ENCODE measurements at places on chromosomes 7 and 10.

DNA sequence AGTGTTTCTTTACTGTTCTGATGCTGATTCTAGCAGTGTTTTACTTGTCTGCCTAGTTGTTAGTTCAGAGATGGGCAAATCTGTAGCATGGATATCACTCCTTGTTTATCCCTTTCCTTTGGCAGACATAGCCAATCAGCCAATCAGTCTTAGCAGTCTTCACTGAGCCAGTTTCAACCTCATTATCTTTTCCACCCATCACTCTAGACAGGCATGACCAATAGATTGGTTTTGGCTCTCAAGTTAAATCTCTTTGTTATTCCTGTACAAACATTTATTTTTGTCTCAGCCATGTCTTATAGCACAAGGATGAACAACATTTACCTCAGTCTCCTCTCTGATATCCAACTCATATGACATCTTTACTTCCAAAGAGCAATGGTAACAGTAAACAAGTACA is 109.5 kb downstream of the PRKG1 start:
- DNase-seq: no peak

DNA sequence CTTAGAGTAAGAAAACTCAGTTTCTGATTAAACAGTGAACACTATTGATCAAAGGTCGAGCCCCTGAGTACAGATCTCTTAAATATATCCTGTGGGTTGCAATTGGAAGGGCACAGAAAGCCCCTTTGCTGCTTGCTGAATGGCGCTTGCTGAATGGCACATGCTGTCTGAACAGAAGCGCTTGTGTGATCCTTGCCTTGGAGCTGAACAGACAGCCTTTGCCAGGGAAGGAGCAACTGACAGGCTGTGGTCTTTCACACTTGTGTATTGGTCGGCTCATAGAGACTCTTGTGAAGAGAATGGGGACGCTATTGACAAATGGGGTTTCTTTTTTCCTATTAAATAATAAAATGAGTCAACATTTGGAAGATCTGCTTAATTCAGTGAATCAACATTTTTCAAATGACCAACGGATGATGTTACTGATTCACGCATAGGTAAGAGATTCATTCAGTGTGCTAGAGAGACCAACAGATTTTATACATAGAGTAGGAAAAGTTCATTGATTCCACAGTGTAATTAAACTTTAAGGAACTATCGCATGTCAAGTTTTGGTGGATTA is 99.4 kb upstream of the TNS3 start:
- DNase-seq: no peak

- DNase-seq: no peak
Measured at GRCh38 chr7:7932553-7932952, 36.0 kb upstream of the GLCCI1 start.

GRCh38 chr10:92544296-92544695 is 29.6 kb downstream of the IDE start:
- DNase-seq: no peak

- DNase-seq: no peak
Measured at GRCh38 chr7:47725031-47725780, 143.3 kb upstream of the TNS3 start.

- no peak for DNase-seq
Measured at GRCh38 chr10:132383101-132383500, 13.9 kb upstream of the PWWP2B start.

- DNase-seq: no peak
Measured at GRCh38 chr10:114166494-114166893, 7.5 kb downstream of the CCDC186 start.

DNA sequence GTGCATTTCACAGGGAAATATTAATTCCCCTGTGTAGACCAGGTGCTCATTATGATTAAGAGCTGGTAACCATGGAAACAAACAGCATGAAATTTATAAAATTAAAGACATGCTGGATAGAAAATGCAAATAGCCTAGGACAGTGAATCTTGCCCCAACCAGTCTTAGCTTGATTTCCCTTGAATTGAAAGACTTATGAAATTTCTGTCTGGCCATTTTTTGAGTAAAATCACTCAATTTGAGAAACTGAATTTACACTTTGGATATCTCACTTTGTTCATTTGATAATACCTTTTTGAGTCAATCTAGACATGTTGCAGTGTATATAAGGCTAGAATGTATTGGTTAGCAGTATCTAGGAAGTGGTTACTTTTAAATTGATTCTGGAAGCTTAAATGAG is 4.4 kb upstream of the SMIM30 start:
- DNase-seq: no peak

GRCh38 chr10:19862811-19863515 is 46.7 kb downstream of the PLXDC2 start:
- DNase-seq: no peak

- no peak for DNase-seq
Measured at GRCh38 chr7:132380059-132380458, 196.2 kb downstream of the PLXNA4 start.

DNA sequence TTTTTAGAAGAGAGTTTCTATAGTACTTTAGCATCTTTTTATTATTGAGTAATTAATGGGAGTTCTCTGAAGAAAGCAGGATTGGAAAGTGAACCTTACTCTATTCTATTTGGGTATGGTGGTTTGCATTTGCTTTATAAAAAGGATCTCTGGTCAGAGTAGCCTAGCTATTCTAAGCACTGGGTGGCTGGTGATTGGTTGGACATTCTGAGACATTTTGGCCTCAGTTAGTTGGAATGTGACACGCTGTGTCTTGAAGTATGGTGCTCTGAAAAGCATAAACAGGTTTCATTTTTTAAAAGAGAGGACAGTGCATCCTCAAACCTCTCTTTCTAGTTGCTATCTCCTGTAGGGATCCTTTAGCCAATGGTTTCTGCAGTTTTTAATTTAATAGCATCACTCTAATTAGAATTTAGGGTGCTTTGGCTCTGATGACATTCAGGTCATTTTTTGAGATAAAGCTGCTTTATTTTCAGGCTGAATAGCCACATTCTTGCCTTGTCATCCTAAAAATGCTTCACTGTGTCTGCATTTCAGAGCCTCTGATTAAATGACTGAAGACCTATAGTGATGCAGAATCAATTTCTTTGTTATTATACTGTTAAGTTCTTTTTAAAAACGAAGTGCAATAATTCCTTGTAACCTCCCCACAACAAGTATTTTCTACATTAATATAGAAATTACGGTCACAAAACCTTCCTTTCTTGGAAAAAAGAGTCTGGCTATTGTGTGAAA is 20.6 kb downstream of the TMEM178B start:
- no peak for DNase-seq

DNA sequence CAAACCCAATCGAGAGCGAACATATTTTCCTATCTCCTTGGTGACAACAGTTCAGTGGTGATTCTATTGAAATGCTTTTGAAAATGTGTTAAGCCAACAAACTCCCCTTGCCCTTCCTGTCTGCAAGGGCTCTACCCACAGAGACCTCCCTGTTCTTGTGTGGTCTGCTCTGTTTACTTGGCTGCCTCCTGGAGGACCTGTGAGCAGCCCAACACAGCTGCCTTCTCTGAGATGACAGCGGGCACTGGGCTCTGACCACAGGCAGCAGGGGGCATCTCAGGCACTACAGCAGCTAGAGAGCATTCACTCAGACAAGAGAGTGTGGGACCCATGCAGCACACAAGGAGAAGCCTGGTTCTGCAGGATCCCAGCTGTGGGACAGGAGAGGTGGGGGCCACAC is 416.4 kb downstream of the TCERG1L start:
- no peak for DNase-seq

- DNase-seq: no peak
Measured at GRCh38 chr10:34526758-34527730, 288.1 kb downstream of the PARD3 start.

DNA sequence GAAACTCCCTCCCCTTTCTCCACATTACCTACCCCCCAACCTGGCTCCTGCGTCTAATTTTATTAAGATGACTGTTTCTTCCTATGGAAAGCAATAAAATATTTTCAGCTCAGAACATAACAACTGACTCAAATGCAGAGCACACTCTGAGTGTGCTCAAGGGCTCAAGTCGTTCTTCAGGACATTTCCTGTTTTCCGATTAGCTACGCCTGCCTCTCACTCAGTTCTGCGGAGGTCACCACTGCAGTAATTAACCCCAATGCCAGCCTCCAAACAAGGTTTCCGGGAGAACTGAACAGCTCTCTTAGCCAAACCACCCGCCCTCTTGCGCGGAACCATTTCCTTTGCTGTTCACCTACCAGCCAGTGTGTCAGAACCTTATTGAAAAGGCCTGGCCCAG is 19.3 kb downstream of the MYOF start:
- peak; percentile 58 for DNase-seq

DNA sequence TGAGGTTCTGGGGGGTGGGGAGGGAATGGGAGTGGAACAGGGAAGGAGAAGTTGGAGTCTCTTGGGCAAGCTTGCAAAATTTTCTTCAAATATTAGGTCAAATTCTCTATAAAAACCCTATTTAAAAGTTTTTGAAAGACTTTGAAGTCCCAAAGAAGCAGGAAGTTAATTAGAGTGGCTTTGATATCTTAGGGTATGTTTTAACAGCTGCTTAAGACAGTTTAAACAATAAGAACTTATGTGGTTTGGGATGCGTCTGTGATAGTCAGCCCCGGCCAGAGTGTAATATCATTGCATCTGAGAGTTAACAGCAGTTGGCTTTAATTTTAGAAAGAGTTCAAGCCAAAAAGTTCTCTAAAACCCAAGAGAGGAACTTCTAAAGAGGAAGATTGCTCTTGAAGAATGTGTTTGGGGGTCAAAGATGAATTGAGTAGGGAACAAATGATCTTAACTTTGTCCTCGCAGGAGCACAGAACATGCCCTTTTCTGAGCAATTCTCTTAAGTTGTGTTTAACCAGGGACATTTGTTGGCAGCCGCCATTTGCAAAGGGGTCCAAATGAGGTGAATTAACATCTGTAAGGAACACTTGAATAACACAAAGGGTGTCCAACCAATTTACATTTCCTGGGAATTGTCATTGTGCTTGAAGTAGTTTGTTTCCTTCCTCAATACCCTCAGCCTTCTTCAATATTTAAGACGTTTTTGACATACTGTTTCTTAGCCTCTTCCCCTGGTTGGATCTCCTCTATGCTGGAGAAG is 182.4 kb downstream of the PTEN start:
- DNase-seq: no peak

GRCh38 chr10:86952106-86952505 is 5.3 kb downstream of the MMRN2 start:
- DNase-seq: no peak

DNA sequence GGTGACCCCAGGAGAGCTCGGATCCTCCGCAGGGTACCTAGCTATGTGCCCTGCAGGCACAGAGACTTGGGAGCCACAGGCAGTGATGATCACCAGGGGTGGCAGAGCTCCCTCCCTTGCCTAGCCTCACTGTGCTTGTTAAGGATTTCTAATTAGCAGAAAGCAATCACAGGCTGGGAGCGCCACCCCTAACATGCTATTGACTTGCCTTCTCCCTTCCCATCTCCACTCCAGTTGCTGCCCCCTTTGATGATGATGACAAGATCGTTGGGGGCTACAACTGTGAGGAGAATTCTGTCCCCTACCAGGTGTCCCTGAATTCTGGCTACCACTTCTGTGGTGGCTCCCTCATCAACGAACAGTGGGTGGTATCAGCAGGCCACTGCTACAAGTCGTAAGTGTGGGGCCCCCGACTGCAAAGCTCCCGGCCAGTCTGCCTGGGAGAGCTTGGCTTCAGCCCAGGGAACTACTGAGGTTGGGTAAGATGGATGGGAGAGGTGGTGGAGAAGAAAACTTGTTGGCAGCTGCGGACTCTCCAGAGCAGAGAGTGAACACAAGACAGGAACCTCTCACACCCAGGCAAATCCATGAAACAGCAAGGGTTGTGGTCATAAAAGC is 1.2 kb downstream of the PRSS1 start:
- no peak for DNase-seq

GRCh38 chr7:126119981-126120380 is 1132.8 kb downstream of the GRM8 start:
- DNase-seq: no peak

- DNase-seq: no peak
Measured at GRCh38 chr7:768881-769504, 41.9 kb upstream of the PRKAR1B start.

GRCh38 chr7:5303061-5303460 is 20.3 kb downstream of the SLC29A4 start:
- no peak for DNase-seq

DNA sequence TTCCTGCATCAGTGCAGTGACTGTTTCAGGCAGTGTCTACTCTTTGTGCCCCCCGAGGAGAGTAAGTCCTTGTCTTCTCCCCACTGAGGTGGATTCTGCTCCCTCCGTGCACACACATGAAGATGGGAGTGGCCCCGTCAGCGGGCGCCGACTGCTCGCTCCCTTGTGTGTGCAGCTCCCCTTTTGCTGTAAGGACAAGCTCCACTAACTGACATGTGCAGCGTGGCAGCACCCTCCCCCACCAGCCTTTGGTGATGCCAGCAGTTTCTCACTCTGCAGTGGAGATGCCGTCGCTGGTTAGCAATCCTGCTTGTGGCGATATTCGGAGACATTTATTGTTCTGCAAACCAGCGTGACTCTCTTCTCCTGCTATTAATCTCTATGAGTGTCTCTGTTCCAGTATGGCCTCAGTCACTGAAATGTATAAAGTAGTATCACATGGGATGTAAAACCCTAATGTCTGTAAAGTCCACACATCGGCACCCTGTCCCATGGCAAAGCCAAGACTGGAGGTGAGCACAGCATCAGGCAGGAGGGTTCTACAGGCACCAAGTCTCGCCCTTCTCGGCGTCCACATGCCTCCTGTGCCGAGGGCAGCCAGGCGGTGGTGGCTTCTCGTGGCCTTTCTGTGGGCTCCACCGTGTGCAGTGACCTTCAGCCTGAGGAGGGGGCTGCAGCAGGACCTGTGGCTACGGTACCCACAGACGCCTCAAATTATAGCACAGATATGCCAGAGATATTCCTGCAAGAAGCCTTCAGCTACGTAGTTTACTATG is 202.7 kb downstream of the EBF3 start:
- DNase-seq: no peak

GRCh38 chr10:79055100-79055782 is 13.5 kb upstream of the ZMIZ1 start:
- DNase-seq: no peak

GRCh38 chr10:110002801-110003523 is 4.8 kb upstream of the ADD3 start:
- no peak for DNase-seq

DNA sequence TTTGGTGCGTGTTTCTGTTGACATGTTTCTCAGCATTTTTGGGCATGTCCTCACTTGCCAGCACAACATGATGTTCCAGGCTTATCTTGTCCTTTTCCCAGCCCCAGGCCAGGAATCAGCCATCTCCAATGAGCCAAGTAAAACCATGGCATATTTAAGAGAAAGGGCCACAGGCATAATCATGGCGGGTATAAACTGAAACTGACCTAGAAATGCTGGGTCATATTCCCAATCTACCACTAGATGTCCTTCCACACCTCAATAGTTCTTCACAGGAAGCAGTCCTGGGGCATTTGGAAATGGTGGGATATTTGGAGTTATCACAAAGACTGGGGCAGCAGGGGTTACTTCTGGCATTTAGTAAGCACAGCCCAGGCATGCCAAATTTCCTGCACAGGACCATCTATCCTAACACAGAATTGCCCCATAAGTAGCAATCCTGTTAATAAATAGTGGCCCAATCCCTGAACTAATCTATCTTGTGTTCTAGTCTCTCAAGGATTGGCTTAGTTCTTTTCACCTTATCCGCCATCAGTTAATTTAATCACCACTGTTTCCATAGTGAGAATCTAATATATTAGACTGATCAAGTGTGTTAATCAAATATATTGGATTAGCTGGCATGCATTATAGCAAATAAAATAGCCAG is 101.6 kb downstream of the NPSR1 start:
- DNase-seq: no peak

GRCh38 chr7:157150882-157151281 is 12.2 kb downstream of the UBE3C start:
- no peak for DNase-seq

Measured in stimulated activated CD4-positive, alpha-beta T cell treated with anti-CD3 and anti-CD28 coated beads, Interleukin-1b, Interleukin-23, amount 100 ng/mL, for 48 hours (primary cell).